BJ (cell line): ENCODE measurements at places on chromosomes 11 and 22. TPM values are rescaled to one million over a fixed set of nuclear protein-coding genes. Genes with fewer than 3 reads are reported as not detected.

The MS4A8 gene
- not detected in 2 replicates for polyA plus RNA-seq

The SERPIND1 gene
- not detected in 2 replicates for polyA plus RNA-seq

The AASDHPPT gene
- polyA plus RNA-seq: 30.4 and 41.7 TPM in 2 replicates

The INPP5J gene
- polyA plus RNA-seq: 1.1 and 1.5 TPM in 2 replicates

The GLYAT gene
- not detected in 2 replicates for polyA plus RNA-seq

The SPDYC gene
- not detected in 2 replicates for polyA plus RNA-seq

The CCDC116 gene
- 0.10 and 0.13 TPM in 2 replicates for polyA plus RNA-seq

The TMEM179B gene
- polyA plus RNA-seq: 76.2 and 97.1 TPM in 2 replicates

The PLA2G3 gene
- polyA plus RNA-seq: 0.04 TPM in 1 of 2 replicates, not detected in the other

The CCDC15 gene
- 0.66 and 1.3 TPM in 2 replicates for polyA plus RNA-seq

The GDPD4 gene
- polyA plus RNA-seq: not detected in 2 replicates

The LPXN gene
- 29.2 TPM in 2 replicates for polyA plus RNA-seq

The SYCE3 gene
- polyA plus RNA-seq: not detected in 2 replicates

The CHST1 gene
- polyA plus RNA-seq: 0.04 TPM in 1 of 2 replicates, not detected in the other

The CARD10 gene
- 2.3 and 4.5 TPM in 2 replicates for polyA plus RNA-seq

The C11orf91 gene
- not detected in 2 replicates for polyA plus RNA-seq

The PDGFB gene
- 0.02 and 0.13 TPM in 2 replicates for polyA plus RNA-seq

The CCS gene
- polyA plus RNA-seq: 23.9 and 36.4 TPM in 2 replicates

The RASD2 gene
- 0.45 and 1.2 TPM in 2 replicates for polyA plus RNA-seq

The APOL1 gene
- 1.5 and 1.9 TPM in 2 replicates for polyA plus RNA-seq

The IFITM1 gene
- polyA plus RNA-seq: 566 and 660 TPM in 2 replicates

The IFITM2 gene
- 456 and 813 TPM in 2 replicates for polyA plus RNA-seq

The DGAT2 gene
- polyA plus RNA-seq: 1.1 and 2.6 TPM in 2 replicates

The SCUBE1 gene
- polyA plus RNA-seq: not detected in 2 replicates

The RIC3 gene
- polyA plus RNA-seq: not detected in 2 replicates

The TAF10 gene
- 158 and 205 TPM in 2 replicates for polyA plus RNA-seq

The IGF2 gene
- 20.3 and 20.4 TPM in 2 replicates for polyA plus RNA-seq

The LSP1 gene
- not detected in 2 replicates for polyA plus RNA-seq

The JHY gene
- polyA plus RNA-seq: 4.4 and 5.7 TPM in 2 replicates

The SEC14L2 gene
- 20.1 and 22.8 TPM in 2 replicates for polyA plus RNA-seq

The POU2F3 gene
- polyA plus RNA-seq: 0.06 TPM in 1 of 2 replicates, not detected in the other

The IRAG1 gene
- polyA plus RNA-seq: 76.5 and 82.4 TPM in 2 replicates

The SPA17 gene
- 2.9 and 12.1 TPM in 2 replicates for polyA plus RNA-seq

The APOA4 gene
- not detected in 2 replicates for polyA plus RNA-seq

The EMID1 gene
- polyA plus RNA-seq: 0.05 and 0.13 TPM in 2 replicates

The MRGPRX4 gene
- not detected in 2 replicates for polyA plus RNA-seq

The PGR gene
- polyA plus RNA-seq: not detected in 2 replicates

The MICAL2 gene
- polyA plus RNA-seq: 114 and 135 TPM in 2 replicates

The FAT3 gene
- polyA plus RNA-seq: 0.53 and 0.76 TPM in 2 replicates

The PARVA gene
- 143 and 147 TPM in 2 replicates for polyA plus RNA-seq

The MMP13 gene
- 0.06 TPM in 1 of 2 replicates, not detected in the other for polyA plus RNA-seq

The NRIP3 gene
- polyA plus RNA-seq: 4.7 and 7.1 TPM in 2 replicates

The MAP4K2 gene
- 9.4 and 22.4 TPM in 2 replicates for polyA plus RNA-seq

The MS4A4E gene
- polyA plus RNA-seq: not detected in 2 replicates

The MYEOV gene
- 3.6 and 4.5 TPM in 2 replicates for polyA plus RNA-seq

The PDE3B gene
- 0.06 TPM in 2 replicates for polyA plus RNA-seq

The MTFP1 gene
- 4.9 and 8.3 TPM in 2 replicates for polyA plus RNA-seq

The MRGPRE gene
- not detected in 2 replicates for polyA plus RNA-seq

The GGTLC3 gene
- polyA plus RNA-seq: not detected in 2 replicates

The HEPN1 gene
- polyA plus RNA-seq: not detected in 2 replicates

The ZP1 gene
- polyA plus RNA-seq: 0.36 and 0.67 TPM in 2 replicates
